ENCODE measurements at places on chromosomes 7 and 10.

- DNase-seq, result no peak
Measured at GRCh38 chr10:97163181-97163580, 22.6 kb downstream of the SLIT1 start.

DNA sequence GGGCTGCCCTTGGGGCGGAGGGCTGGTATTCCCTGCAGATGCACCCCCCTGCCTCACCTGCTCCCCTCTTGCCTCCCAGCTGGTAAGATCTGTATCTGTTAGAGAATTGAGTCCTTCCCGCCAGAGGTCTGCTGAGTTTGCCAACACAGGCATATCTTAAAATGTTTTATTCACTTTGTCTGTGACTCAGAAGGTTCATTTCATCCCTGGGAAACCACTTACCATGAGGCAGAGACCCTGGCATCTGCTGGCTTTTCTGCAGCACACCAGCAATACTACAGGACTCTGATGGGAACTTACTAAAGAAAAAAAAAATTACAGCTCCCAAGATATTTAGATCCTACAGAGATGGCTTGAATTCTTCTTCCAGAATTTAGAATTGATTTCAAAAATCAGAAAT, 131.3 kb downstream of the PLPP4 start:
- DNase-seq, result no peak

DNA sequence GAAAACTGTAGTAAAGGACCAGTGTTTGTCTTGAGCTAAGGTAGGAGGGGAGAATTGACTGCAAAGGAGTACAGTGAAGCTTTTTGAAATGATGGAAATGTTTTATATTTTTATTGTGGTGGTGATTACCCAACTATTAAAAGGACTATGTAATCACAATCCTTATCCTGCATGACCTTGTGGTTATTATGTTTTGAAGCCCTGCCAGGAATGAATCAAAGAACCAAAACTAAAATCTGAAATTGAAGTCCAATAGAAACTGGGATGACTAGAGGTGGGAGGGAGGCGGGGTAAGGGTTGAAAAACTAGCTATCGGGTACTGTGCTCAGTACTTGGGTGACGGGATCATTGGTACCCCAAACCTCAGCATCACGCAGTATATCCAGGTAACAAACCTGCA, 8.2 kb downstream of the CCDC7 start:
- DNase-seq, result no peak

GRCh38 chr10:14820010-14820774, 17.6 kb downstream of the CDNF start:
- no peak for DNase-seq

DNA sequence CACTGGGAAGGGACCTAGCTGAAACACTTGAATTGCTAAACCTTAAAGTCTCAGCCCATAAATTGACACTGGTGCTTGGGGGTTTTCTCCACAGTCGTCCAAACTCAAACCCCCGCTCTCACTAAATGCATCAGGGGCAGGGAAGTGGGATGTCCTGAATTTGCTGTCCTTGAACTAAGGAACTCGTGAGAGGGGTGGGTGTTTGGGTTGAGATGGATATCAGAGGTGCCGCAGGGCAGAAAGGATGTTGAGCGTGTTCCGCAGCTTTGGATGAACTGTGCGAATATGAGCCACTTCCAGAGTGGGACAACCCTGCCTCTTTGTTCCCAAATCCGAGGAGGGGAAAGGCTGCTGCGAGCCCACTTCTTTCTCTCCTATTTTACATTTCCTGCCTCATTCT, 90.3 kb upstream of the LYZL2 start:
- no peak for DNase-seq

DNA sequence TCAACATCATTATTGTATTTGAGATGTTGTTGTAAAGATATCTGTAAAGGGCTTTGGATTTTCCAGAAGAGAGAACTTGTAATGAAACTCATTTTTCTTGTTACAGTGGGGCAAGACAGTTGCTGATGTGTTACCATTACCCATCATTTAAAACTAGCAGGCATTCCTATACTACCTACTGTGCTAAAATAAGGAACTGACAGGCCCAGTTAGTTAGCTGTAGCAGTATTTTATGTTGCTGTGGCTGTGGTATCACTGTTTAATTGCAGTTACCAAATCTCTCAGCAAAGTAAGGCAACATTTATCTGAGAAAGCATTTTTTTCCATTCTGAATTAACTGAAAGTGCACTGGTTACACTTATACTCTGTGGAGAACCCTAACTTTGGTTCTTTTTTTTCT, 9.9 kb downstream of the ST7 start:
- DNase-seq, result no peak

DNA sequence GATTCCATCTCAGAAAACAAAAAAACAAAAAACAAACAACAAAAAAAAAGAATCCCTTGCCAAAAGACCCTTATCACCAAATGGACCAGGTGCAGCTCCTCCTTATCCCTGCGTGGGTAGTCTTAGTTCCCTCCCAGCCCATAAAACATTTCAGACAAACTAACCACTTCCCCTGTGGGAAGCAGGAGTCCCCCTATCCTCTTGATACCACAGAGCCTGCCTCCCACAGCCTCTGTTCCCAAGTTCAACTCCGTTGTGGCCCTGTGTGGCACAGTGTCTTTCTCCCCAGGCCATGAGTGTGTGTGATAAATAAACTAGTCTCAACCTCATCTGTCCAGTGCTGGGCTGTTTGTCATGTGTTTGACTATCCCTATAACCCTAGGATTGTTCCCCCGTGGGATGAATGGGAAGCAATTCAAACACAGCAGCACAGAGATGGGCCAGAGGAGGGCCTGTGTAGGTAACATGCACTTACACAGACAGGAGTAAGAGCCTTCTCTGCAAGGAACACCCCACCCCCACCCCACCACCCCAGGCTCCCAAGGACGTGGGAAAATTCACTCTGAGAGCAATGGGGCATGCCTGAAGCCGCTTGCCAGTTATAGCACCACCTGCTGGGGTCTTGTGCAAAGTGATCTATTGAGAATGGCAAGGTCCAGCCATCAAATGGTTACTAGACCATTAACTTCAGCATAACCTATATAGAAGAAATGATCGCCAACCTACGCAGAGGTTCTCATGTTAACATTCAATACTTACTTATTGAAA, 147.1 kb upstream of the GHITM start:
- no peak for DNase-seq

DNA sequence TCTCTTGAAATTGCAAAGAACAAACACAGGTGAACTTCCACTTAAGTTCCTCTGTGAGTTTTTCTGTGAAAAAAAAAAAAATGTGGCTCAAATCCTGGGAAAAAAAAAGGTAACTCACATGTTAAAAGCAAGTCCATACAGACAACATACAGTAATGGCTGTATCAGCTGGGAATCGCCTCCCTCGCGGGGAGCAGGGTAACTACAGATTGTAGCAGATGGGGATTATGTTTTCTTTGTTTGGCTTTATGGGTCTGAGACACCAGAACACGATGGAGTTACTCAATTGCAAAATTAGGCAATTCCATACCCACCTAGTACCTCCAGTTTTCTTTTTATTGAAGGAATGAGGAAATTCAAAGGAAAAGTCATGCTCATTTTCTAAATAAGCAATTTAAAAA, 42.3 kb downstream of the FEZF1 start:
- DNase-seq, result no peak

DNA sequence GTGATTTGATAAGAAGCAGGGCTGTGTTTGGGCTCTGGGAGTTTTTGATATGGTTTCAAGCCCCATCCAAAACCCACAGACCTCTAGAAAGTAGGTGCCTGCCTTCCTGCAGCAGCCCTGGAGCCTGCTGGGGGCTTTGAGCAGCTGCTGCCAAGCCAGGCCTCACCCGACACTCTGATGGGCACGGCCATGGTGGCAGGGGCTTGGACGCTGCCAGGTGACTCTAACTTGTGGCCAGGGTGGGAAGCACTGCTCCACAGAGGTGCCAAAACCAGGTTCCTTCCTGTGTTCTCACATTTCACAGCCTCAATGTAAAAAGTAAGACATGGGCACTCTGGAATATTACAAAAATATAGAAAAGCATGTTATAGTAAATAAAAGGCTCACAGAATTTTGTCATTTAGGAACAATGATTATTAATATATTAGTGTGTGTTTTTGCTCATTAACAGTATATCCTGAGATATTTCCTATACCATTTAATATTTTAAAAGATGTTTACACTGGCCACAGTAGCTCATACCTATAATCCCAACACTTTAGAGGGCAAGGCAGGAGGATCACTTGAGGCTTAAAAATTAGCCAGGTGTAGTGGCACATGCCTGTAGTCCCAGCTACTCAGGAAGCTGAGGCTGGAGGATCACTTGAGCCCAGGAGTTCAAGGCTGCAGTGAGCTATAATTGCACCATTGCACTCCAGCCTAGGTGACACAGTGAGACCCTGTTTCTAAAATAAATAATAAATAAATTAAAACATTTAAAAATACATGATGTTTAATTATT, 95.1 kb downstream of the EGFR start:
- no peak for DNase-seq

DNA sequence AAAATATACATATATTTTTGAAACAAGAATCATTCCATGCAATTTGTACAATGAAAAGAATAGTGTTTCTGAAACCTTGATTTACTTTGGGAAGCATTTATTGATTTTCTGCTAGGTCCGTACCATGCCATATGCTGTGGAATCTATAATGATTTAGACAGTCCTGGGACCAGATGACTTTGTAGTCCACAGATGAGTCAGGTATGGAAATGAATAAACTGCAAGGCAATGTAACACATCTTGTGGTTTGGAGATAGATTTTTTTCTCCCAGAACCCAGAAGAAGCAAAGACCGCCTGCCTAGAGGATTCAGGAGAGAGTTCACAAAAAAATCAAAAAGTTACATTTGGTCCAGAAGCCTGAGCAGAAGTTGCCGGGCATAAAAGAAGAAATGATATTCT, 190.4 kb downstream of the GPR37 start:
- no peak for DNase-seq

DNA sequence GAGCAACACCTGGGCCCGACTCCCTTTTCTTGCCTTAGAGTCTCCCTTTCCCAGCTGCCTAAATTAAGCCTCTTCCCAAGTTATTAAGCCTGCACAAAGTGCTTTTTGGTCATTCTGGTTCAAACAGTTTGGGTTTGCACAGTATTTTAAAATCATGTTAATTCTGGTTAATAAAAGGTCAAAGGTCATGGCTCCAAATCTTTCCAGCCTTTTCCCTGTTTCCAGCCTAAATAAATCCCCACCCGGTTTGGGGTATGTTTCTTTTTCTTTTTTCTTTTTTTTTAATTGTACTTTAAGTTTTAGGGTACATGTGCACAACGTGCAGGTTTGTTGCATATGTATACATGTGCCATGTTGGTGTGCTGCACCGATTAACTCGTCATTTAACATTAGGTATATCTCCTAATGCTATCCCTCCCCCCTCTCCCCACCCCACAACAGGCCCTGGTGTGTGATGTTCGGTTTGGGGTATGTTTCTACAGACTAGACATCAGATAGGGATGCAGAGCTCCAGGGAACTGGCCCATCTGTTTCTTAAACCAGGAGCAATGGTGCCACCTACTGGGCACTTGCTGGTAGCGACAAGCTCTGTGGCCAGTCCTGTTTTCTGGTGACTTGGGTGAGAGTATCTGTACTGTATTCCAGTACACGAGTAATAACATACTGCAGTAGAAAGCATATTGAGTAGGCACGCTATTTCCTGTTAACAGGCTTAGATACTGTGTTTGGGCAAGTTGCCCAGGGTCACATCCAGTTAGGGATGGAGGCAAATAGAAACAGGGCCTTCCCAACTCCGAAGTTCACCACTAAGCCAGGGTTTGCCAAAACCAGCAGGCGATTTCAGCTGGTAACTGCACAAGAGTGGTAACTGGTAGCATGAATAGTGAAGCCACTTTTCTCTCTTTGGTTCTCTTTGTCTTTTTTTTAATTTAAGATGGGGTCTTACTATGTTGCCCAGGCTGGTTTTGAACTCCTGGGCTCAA, 60.6 kb upstream of the TRIM8 start:
- peak; percentile 69 for DNase-seq

GRCh38 chr10:15363031-15363430, 8.1 kb downstream of the FAM171A1 start:
- DNase-seq, result no peak

DNA sequence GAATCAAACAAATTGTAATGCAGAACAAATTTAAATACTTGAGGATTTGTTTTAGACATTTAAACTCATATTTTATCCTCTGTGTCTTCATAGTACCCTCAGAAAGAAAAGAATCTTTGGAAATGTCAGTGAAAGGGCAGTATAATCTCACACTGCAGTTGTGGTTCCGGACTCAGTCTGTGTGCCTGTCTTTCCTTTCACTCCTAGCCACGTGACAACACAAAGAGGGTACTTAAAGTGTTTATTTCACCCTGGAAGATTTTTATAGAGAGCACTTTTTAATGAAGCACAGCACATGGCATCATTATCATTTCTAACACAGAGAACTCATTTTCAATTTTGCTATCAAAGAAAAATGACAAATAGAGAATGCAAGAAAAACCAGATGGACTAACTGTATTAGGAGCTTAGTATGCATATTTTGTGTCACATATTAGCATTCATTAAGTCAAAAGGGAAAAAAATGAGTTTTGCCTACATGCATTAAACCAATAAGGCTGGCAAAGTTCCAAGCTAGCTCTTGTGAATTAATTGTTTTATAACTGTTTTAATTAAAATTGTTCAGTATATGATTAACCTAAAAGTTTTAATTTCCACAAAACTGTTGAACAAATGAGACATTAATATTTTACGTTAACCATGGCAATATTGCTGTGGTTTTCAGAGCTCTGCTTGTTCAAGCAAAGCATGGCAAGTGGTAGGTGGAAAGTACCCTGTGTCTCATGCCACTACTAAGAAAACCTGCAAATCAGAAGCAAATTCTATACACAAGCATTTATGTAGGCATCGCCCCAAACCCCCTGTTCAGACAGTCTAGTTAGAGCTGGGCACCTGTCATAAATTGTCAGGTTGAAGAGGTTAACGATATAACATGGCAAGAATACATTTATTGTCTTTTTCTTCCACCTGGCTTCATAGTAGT, 65.9 kb downstream of the AUTS2 start:
- no peak for DNase-seq

DNA sequence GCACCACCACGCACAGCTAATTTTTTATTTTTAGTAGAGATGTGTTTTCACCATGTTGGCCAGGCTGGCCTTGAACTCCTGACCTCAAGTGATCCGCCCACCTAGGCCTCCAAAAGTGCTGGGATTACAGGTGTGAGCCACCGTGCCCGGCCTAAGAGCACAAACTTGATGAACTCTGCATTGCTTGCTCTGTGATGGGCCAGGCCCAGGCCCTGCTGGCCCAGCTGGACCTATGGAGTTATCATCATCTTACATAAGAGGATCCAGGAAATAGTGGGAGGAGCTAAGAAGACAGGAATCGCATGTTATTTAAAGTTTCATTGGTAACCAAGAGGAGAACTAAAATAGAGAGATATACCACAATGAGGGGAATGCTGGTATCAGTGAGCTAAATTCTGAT, 86.9 kb downstream of the DAGLB start:
- DNase-seq, result no peak

GRCh38 chr10:102673819-102674511, 29.7 kb downstream of the TRIM8 start:
- DNase-seq, result peak; percentile 62

GRCh38 chr10:124104011-124104627, 10.7 kb upstream of the CHST15 start:
- DNase-seq, result no peak
